ENCODE measurements at places on chromosomes 12 and 14.

DNA sequence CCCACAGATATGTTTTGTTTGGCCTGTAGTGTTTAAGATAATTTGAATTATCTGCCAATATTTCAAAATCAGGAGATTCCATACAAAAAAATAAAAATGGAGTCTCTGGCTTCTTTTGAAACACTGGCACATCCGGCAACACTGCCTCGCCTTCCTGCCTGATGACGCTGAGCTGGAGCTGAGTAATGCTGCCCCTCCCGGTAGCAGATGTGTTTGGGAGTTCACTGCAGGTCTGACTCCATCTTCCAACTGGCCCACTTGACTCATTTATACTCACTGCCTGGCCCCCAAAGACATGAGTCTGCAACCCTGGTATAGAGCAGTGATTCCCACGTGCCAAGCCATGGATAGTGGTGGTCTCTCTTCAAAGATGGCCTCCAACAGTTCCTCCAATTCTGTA is 7.4 kb downstream of the CIT start:
- peak; percentile 96 for DNase-seq

- DNase-seq: peak; percentile 88
These were observed 25.5 kb downstream of the GXYLT1 start for GRCh38 chr12:42119085-42119633.

- DNase-seq: no peak
These were observed 107.1 kb upstream of the ARID2 start for GRCh38 chr12:45622210-45622937.

- DNase-seq: no peak
These were observed 30.8 kb upstream of the IFNG start for GRCh38 chr12:68190301-68190700.

DNA sequence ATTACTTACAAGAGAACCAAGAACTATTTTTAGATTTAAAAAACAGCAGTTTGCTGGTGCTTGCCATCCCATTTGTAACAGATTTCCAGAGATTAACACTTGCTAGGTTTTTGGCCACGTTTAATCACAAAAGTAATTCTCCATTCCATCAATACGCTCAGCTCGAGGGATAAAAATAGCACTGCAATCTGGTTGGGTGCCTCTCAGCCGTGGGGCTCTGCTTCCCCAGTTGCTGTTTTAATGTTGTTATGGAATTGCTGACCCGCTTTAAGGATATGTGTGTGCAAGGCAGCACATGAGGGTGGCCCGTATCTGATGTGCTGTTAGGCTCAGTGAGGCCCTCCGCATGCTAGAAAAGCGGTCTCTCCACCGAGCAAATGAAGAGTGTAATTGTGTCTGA is 222.2 kb upstream of the TMEM260 start:
- DNase-seq: no peak

DNA sequence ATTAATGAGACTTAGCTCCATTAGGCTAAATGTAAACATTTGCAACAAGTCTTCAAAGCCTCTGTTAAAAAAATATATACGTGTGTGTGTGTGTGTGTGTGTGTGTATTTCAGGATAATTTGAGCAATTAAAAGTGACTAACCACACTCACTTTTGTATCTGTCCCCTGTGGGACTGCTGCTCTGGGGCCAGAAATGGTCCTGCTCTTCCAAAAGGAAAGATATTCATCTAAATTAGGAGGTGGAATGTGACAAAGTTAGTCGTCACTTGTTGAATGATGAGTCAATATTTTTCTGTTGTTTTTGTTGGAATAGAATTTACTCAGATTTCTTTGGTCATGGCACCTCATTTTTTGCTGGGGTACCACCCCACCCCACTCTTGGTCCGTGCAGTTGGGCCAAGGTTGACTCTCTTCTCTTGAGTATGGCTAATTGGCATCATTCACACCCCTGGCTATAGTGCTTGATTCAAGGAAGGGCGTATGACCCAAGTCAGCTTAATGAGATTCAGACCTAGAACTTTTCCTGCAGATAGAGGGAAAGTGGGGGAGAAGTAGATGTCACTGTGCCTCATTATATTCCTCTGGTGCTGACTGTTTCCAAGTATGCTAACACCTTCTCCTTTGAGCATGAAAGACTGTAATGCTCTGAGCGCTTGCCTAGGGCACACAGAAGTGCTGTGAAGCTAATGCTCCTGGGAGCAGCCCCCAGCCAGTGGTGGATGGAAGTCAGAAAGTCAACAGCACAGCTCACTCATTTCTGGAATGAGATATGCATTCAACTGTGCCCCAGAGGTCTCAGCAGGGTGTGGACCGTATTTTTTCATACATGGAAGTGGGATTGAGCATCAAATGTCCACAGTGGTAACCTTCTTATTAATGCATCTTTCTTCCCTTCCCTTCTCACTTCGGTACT is 577.0 kb upstream of the TBX3 start:
- no peak for DNase-seq

- no peak for DNase-seq
These were observed 6.8 kb upstream of the EID3 start for GRCh38 chr12:104296718-104297117.

DNA sequence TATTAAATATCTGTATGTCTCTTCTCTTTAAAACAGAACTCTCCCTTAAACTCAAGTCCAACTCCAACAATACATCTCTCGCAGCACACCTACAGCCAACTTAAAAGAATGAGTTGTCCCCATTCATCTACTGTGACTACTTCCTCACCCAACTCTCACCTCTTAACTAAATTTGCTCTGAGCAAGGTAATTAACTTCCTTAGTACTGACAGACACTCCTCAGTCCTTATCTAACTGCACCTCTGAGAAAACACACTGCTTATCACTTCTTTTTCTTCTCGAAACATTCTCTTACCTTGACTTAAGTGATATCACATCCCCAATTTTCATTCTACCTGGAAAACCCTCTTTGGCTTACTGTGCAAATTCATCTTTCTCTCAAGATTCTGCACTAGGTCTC is 7.0 kb downstream of the ERGIC2 start:
- no peak for DNase-seq

GRCh38 chr14:60508707-60509437 is at the start of gene SIX6:
Gene SIX6 (plus strand): TSS chr14:60509146. CDS start chr14:60509399, 253 bp downstream.
- DNase-seq: no peak

DNA sequence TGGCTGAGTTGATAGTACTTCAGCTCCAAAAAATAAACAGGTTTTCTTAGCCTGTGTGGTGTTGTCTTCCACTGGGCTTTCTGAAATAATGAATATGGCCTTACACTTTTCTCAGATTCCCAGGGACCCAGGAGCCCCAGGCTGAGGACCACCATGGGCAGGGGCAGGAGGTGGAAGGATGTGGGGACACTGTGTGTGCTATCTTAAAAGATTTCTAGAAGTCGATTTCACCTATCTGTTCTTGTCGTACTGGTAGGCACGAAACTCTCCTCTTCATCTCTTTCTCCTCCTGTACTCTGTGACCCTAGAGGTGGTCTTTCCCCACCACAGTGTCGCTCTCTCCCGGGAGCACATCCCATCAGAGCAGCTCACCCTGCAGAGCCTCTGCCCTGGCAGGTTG is 107.7 kb upstream of the FKBP4 start:
- no peak for DNase-seq

DNA sequence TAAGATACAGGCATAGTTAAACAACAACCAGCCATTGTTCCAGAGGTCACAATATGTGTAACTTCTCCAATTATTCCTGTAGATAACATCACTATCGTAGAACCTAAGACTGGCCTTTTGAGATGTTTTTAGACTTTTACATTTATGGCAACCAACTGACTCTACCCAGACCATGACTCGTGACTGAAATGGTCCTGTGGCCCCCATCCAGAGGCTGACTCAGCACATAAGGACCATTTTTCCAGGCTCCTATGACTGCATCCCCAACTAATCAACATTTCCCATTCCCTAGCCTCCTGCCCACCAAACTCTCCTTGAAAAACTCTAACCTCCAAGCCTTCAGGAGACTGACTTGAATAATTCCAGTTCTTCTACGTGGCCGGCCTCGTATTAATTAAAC is 52.6 kb upstream of the NID2 start:
- peak; percentile 76 for DNase-seq

- no peak for DNase-seq
These were observed 390.3 kb downstream of the AACS start for GRCh38 chr12:125455556-125455955.

- no peak for DNase-seq
These were observed 12.7 kb downstream of the ACVRL1 start for GRCh38 chr12:51920046-51920445.

GRCh38 chr12:80400571-80400991 is 43.5 kb upstream of the PTPRQ start:
- no peak for DNase-seq

- DNase-seq: peak; percentile 34
These were observed 425.6 kb downstream of the NRXN3 start for GRCh38 chr14:78595797-78596196.

DNA sequence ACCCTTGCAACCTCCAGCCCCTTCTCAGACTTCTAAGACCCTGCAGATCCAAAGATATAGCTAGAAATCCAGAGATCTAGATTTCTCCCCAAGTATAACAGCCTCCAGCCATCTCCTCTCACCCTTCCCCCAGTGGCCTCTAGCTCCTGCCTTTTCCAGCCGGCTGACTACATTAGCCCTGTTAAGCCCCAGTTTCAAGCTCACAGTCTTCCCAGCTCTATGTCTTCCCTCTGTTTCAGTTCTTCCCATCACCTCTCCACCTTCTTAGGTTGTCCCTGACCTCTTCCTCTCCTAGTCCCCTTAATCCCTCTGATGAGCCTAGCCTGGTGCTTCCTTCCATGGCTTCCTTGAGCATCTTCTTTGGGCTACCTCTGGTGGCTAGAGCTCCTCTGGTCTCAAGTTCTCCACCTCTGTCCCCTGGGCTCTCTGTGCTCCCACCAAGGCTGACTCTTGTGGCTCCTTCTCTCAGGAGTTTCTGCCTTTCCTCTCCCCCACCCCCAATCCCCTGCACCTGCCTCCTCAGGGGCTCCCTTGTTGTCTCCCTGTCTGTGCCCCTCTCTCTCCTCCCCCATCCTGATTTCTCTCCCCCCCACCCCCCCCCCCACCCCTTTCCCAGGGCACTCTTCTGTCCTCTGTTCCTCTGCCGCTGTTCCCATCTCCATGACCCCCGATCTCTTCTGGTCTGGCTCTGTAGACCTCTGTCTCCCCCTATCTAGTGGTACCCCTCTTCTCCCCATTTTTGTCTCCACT is 816 bp upstream of the GDF11 start:
- DNase-seq: peak; percentile 38
